Fibroblast of skin of left biceps (primary cell): ENCODE measurements at places on chromosomes 1 and 21.

DNA sequence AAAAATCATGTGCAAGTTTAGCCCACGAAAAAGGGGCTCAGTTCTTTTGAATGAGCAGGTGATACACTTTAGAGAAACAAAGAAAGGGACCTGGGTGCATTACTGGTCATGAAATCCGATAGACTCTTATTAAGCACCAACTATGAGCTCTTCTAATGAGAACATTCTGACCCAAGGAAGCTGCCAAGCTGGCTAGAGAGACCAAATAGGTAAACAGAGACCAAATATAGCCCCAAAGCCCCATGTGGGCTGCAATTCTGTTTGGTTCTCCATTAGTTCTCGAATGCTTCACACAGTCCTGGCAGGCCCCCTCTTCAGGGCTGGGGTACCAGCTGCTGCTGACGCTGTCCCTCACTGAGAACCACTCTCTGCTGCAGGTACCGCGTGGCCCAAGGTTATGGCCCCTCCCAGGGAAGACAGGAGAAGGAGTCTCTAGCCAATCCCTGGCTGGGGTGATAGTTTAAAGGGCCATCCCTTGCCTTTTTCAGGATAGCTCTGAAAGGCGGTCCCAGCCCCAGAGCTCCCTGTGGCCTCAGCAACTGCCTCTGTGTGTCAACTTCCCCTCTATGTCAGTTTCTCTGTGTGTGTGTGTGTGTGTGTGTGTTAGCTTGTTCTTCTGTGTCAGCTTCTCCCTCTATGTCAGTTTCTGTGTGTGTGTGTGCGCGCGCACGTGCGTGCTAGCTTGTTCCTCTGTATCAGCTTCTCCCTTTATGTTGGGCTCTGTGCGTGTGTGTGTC lies 7.1 kb upstream of the UBXN10 start:
- no peak for DNase-seq

GRCh38 chr1:67169496-67169895 lies 3.2 kb downstream of the IL23R start:
- no peak for DNase-seq

DNA sequence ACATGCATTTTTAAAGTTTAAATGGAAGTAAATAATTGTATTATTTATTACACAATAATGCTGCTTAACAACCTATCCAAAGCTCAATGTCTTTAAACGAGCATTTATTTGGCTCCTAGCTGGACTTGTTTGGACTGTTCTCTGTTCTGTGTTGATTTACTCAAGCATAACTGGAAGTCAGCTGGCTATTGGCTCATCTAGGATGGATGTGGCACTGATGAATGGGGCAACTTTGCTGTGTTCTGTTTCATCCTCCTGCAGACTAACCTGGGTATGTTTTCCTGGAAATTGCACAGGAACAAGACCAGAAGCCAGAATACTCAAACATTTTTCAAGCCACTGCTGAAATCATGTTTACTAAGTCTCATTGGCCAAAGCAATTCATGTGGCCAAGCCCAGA lies 70.8 kb upstream of the HSD17B7 start:
- DNase-seq = no peak

DNA sequence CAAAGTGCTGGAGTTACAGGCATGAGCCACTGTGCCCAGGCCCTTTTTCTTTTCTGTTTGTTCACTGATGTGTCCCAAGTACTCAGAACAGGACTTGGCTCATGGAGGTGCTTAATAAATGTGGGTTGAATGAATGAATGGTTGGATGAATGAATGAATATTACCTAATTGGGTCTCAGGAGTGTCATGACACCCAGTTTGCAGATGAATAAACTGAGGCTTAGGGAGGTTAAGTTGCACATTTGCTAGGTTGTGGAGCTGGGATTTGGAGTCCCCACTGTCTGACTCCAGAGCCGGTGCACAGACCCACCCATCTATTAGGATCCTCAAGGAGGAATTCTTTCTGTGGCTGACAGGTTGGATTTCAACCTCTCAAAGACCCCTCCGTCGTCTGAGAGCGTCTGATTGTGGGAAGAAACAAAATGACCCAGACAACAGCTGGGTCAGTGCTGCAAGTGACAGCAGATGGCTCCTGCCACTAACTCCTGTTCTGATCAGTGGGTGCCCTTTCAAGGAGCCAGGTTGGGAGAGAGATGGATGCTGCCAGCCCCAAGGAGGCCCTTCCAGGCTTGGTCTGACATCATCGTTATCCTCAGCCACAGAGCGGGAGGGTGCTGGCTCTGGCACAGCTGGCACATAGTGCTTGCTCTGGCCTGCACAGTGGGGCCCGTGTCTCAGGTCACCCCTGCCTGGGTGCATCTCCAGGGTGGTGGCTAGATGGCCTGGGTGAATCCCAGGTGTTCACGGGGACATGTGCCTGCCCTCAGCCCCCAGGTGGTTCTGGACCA lies 24.2 kb downstream of the ARHGEF10L start:
- DNase-seq = no peak

- no peak for DNase-seq
These were observed 119.9 kb upstream of the POU3F1 start for GRCh38 chr1:38166461-38166860.
